ENCODE measurements at places on chromosomes 3 and 15.

DNA sequence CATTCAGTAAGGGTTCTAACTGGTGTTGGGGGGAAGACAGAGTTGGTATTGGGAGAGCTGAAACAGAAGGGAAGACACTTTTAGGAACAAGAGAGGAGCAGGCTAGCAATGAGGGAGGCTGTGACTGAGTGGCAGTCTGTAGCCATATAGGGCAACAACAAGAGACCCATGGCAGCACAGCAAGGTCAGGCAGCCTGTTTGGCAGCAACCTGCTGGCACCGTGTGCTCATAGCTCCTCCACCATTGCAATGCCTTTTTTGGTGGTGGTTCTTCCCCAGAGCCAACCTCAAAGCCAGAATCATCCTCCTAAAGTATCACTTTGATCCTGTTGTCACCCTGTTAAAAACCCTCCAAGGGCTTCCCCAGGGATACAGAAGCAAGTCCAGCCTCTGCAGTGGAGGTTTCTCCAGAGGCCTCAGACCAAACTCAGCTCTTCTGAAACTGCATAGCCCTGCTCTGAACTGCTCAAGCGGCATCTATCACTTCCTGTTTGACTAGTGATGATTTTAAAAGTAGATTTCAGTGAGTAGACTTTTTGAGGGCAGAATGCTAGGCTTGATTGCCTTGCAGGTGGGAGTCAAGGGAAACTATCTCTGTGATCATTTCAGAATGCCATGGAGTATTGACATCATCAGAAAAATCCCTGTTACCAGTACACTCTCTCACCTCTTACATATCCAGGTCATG lies 176.9 kb downstream of the STAC start:
- DNase-seq = no peak

DNA sequence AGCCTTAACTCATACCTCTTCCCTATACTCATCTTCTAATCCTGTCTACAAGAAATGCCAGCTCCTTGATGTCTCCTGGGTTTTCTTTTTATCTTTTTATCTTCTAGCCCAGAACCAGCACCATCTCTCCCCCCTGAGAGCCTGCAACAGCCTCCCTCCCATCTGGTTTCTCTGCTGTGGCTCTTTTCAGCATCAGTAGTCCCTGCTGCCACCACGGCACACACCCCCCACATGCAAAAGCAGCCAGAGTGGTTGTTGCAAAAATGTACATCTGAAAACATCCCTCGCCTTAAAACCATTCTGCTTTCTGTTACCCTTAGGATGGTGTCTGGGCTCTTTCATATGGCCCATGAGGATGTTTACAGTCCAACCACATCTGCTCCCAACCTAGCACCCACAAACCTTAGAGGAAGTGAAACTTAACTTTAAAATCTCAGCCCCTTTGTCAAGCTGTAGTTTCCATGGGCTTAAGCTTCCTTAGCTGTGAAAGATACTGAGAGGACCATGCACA lies 775 bp downstream of the TTC21A start:
- no peak for DNase-seq

DNA sequence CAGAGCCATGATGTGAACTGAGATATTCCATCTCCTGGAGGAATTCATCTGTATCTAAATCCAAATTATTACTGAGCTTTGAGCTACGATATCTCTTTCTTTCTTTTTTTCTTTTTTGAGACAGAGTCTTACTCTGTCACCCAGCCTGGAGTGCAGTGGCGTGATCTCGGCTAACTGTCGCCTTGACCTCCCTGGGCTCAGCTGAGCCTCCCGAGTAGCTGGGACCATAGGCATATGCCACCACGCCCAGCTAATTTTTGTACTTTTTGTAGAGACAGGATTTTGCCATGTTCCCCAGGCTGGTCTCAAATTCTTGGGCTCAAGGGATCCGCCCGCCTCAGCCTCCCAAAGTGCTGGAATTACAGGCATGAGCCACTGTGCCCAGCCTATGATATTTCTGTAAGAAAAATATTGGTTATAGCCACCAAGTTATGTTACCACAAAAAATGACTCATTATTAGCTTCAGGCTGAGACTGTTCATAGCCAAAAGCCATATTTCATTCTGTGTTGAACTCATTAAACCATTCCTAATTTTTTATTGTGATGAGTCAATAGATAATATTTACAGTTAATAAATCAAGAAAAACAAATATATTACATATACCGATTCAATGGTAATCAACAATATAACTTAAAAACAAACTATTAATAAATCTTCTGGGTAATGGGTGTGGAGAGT lies 27.1 kb upstream of the SLC30A4 start:
- DNase-seq = no peak

DNA sequence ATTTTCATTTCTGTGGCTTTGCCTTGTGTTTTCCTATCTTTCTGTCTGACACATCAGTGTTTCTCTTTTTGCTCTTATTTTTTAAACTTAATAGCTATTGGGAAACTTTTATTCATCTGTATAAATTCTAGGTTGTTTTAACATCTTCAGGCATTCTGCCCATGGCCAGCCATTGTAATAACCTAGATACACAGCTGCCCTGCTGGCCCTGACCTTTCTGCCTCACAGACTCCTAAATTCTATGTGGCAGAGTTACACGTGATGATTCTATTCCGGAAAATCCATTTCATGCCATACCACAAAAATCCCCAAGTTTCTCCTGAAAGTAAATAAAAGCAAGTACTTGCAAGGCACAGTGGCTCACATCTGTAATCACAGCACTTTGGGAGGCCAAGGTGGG lies 150.1 kb downstream of the UACA start:
- DNase-seq = no peak

DNA sequence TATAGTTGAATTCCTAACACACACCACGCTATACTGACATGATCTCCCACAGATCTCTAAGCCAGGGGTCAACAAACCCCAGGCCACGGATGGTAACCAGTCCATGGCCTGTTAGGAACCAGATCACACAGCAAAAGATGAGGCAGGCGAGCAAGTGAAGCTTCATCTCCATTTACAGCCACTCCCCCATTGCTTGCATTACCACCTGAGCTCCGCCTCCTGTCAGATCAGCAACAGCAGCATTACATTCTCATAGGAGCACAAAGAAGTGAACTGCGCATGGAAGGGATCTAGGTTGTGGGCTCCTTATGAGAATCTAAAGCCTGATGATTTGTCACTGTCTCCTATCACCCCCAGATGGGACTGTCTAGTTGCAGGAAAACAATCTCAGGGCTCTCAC lies 2.7 kb downstream of the PDCD7 start:
- no peak for DNase-seq

GRCh38 chr3:78022232-78022631 lies 982.3 kb downstream of the ROBO2 start:
- DNase-seq = no peak

GRCh38 chr3:25493786-25494185 lies 65.7 kb downstream of the RARB start:
- DNase-seq = no peak

GRCh38 chr3:112779558-112780480 lies 66.8 kb downstream of the CD200R1L start:
- DNase-seq = no peak

- no peak for DNase-seq
Observed at GRCh38 chr15:51579012-51579411, 43.6 kb downstream of the DMXL2 start.

Data from stimulated activated CD8-positive, alpha-beta memory T cell treated with anti-CD3 and anti-CD28 coated beads, Interleukin-7, amount 100 ng/mL, for 24 hours (primary cell).